Non-pigmented ciliary epithelial cell (primary cell): ENCODE measurements at places on chromosomes 6 and 20.

GRCh38 chr6:79602859-79603258, 28.3 kb upstream of the SH3BGRL2 start:
- no peak for DNase-seq

DNA sequence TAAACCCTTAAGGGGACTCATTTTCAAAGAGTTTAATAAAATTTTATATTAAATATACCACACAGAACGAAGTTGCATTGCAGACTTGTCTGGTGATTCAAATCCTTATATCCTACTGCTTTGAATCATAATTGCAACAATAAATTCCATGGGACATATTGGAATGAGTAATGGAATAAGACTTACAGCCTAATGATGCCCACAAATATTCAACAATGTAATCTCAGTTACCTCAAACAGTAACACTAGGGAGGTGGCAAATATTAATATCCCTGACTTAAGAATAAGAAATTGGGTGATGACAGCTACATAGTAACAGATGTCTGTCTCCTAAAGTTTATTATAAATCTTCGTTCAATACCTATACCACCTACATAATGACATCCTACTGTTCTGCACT, 52.6 kb downstream of the BMP5 start:
- DNase-seq, result peak; percentile 20

DNA sequence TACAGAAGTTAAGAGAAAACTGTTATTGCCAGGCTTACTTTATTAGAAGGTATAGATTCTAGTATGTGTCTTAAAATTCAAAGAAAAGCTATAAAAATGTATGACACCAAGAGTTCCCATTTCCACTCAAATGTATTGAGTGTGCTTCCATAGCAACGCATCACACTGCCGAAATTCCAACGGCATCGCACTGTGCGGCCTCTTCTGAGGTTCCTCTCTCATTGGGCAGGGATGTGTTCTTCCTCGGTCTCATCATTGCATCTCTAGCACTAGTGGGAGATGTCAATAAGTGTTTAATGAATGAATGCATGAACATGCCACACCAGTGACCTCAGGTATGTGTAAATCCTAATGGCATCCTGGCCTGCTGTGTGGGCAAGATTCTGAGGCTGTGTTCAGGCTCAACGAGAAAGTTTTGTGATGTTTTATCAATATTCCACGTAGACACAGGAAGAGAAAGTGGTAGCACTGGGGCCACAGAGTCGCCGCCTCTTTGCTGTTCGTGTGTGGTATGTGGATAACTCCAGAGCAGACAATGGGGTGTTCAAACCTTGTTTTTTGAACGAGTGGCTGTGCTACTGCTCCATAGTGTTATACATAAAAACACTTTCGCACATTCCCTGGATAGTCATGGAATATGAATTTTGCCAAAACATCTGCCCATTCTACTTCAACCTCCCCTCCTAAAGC, 171.6 kb downstream of the ADGB start:
- no peak for DNase-seq

DNA sequence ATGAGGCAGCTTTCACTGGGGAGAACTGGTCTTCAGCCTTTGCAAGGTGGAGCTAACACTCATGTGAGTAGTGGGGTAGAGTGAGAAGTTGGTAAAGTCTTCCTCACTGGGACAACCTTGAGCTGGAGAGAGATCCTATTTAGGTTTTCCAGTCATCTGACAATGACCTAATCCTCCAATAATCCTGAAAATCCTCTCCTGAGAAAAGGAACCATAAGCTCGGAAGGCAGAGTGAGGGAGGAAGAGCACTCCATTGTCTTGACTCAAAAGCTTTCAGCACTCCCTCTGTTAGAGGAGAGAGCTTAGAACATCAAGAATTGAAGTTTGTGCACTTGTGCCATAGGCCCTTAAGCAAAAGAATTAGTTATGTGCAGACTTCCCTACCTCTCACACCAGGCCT, 77.8 kb downstream of the TRAM2 start:
- no peak for DNase-seq

GRCh38 chr6:38354037-38354381, 285.7 kb downstream of the BTBD9 start:
- DNase-seq, result no peak

DNA sequence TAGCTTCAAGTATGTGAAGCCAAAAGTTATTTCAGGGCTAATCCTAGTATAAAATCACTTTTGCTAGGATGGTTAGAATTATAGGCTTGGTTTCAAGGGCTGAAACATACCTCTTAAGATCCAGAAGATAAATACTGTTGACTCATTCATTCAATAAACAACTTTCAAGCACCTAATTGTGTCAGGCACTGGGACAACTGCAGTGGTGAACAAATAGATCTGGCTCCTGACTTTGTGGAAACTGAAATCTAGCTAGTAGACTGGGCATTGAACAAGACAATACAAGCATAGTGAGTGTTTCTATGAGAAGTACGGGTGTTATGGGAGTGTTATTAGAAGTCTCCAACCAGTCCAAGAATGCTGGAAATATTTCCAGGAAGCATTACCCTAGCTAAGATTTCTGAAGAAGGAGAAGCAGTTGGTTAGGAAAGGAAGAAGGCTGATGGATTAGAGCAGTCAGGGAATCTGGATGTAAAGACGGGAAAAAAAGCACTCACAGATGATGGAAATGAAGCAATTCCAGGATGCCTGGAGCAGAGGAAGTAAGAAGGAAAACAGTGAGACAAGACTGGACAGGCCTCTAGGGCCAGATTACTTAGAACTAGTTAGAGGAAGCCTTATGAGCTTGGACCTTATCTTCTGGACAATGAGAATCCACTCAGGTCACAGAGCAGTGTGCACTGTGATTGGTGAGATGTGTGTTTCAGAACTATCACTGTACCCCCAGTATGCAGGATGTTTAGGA, 132.6 kb upstream of the RAB32 start:
- no peak for DNase-seq
